ENCODE measurements at places on chromosomes 4 and X.
A peak's percentile ranks its signal among the peaks of the same experiment; 100 is the strongest.

GRCh38 chr4:148344352-148344751 lies 97.9 kb downstream of the NR3C2 start:
- no peak for DNase-seq

DNA sequence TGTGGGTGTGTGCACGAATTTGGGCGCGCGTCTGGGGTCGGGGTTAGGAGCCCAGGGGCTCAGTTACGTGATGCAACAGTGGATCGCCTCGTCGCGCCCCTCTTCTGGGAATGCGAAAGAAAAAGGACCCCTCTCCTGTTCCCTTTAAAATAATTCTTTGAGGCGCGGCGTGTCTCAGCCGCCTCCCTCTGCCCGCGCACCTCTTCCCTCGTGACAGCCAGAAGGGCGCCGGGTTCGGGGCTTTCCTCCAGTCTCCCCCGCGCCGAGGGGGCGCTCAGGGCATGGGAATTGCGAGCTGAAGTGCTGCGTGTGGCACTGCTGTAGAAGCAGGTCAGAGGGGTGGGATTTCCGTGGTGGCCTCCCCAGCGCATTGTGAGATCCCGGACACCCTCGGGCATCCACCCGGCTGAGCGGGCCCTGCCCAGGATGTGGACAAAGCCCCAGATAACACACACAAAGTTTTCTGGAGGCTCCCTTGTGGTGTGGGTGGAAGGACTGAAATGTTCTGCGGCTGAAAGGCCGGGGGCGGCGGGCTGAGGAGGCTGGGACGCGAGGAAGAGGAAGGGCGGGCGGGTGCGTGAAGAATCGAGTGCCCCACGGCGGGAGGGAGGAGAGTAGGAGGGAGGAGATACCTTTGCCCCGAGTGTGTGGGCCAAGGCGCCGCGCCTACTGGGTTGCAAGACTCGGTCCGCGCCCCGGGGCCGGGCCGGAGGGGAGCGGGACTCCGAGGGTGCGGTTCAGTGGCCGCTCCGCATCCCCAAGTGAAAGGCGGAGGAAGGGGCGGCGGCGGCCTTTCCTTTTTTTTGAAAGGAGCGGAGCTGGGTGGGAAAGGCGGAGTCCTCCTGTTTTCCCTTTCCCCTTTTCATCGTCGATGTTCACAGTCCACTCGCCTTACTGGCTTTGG lies 752 bp downstream of the SEPTIN11 start:
- DNase-seq, result peak; percentile 10

- DNase-seq, result no peak
Observed at GRCh38 chr4:53863158-53863557, 201.2 kb downstream of the CHIC2 start.

- no peak for DNase-seq
Observed at GRCh38 chr4:181698221-181698620, 545.0 kb upstream of the TENM3 start.

Data from stimulated activated CD8-positive, alpha-beta memory T cell treated with anti-CD3 and anti-CD28 coated beads, Interleukin-2, amount 100 ng/mL, for 1 hour (primary cell).